ENCODE measurements at places on chromosomes 2 and 18.

GRCh38 chr2:215711471-215712034 lies 275.7 kb upstream of the FN1 start:
- no peak for DNase-seq

DNA sequence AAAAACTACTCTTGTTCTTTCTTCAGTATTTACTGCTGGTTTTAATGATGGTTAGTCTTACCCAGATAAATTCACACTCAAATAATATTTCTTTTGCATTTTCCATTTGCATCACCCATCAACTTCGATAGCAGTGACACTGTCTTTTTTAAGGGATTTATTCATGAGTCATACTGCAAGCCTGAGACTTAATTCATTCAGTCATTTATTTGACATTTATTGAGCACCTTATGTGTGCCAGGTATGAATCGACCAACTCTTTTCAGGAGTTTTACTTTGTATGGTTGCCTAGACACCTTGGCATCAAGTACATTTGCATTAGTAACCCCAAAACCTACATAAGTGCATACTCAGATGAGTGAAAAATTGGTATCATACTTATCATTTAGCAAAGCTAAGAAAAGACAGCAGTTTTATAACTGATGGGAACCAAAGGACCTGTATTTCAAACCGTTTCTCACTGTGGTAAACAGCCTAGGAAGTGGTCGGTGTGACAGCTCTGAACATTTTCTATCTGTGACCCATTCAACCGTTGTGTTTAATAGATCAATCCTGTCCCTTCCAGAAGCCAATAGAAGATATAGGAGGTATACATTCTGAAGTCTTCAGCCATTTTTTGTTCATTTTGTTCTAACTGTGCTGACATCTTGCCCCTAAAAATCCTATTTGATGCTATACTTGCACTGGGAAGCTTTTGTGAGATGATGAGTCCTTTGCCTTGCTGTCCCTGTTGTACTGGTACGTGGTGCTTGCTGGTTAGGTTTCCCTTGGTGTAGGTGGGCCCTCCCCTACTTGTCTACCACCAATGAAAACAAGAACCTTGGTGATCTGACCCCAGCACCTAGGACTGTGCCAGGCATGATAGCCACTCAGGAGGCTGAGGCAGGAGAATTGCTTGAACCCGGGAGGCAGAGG lies 484.7 kb upstream of the RAB12 start:
- no peak for DNase-seq

- no peak for DNase-seq
Measured at GRCh38 chr18:48194591-48195181, 214.5 kb downstream of the ZBTB7C start.

DNA sequence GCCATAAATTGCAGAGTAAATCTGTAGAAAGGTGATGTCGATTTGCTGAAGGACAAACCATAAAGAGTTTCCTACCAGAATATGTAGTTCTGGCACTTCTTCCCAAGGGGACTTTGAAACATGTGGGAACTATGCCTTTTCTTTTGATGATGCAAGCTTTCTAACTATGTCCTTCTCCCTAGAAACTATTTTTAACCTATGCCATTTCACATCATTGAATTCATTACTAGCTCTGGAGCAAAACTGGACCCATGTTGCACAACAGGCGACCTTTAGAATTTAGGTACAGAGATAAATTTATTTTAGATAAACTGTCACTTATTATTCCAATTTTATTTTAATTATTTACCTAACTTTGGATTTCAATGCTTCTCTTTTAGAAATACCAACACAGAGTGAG lies 186.5 kb downstream of the CCDC102B start:
- no peak for DNase-seq

DNA sequence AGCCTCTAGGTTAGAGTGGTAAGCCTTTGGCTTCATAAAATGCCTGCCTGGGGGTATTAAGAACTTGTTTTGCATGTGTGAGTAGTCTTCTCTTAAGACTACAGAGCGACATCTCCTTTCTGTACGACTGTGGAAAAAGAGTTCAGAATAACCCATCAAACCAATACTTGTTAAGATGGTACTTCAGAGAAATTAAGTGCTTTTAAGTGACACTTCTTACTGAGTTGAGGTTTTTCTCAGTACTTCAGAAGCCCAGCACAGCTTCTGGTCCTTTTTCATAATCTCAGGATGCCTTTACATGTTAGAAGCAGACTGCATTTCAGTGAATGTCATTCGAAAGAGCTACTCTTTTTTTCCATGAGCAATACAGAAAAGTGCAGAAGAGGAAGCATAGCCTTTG lies 10.8 kb downstream of the XRCC5 start:
- no peak for DNase-seq

- DNase-seq, result no peak
Measured at GRCh38 chr18:35089382-35089781, 48.2 kb downstream of the MAPRE2 start.

- DNase-seq, result no peak
Measured at GRCh38 chr2:160533482-160533881, 39.9 kb upstream of the RBMS1 start.

- DNase-seq, result no peak
Measured at GRCh38 chr2:174815526-174815925, 51.3 kb upstream of the CHRNA1 start.

- peak; percentile 88 for DNase-seq
Measured at GRCh38 chr2:200713003-200713703, 98.6 kb upstream of the BZW1 start.

GRCh38 chr2:200306931-200307723 lies 634 bp downstream of the SPATS2L start:
- DNase-seq, result peak; percentile 7

- no peak for DNase-seq
Measured at GRCh38 chr2:9463698-9464034, 10.7 kb upstream of the IAH1 start.

GRCh38 chr2:2826621-2827020 lies 495.5 kb upstream of the MYT1L start:
- no peak for DNase-seq

GRCh38 chr2:7774481-7774880 lies 857.3 kb downstream of the RNF144A start:
- DNase-seq, result no peak

GRCh38 chr2:109331896-109332848 lies 203.2 kb downstream of the SH3RF3 start:
- DNase-seq, result no peak

- DNase-seq, result no peak
Measured at GRCh38 chr18:55439056-55439455, 148.9 kb downstream of the TCF4 start.

DNA sequence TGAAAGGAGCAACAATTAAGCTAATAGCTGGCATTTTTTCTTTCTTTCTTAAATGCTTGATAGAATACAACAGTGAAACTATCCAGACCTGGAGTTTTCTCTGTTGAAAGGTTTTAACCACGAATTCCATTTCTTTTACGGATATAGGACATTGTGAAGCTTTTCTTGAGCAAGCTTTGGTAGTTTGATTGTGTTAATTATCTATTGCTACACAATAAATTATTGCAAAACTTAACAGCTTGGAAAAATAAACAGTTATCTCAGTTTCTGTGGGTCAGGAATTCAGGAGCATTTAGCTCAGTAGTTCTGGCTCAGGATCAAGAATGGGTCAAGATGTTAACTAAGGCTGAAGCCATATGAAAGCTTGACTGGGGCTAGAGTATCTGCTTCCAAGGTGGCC lies 11.7 kb downstream of the PHOSPHO2 start:
- DNase-seq, result no peak

DNA sequence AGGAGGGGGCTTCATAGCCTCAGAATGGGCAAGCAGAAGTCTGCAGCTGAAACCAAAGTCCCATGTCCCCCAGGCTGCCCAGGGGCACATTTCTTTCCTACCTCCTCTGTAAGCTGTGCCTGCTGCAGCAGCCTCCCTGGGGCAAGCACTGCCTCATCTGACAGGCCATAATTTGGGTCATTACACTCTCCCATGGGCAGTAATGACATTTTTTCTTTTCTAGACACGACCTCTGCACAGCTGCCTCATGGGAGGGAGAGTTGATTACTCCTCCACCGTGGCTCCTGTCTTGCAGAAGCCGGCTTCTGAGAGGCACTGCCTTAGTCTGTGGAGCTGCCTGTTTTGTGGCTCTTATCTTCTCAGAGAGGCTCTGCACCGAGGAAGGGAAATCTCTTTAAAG lies 268.9 kb downstream of the TDRD15 start:
- DNase-seq, result no peak

GRCh38 chr2:52724585-52724984 lies 1043.0 kb upstream of the CHAC2 start:
- no peak for DNase-seq

- DNase-seq, result no peak
Measured at GRCh38 chr2:176745543-176746200, 466.9 kb upstream of the HNRNPA3 start.

- DNase-seq, result no peak
Measured at GRCh38 chr2:191556463-191556862, 121.5 kb upstream of the NABP1 start.

DNA sequence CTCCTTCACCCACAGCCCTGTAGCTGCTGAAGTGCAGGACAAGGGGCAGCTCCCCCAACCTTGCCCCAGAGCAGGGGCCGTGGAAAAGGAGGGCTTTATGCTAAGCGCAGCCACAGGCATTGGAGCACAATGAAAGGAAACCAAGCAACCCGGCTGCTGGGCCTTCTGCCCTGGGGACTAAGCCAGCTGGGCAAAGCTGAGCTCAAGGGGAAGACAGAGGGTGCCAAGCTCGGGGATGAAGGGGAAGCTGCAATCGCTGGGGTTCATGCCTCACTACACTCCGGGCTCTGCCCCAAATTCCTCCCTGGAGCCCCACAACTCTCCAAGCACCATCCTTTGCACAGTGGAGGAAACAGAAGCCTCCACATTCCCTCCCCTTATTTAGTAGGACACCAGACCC lies 12.4 kb downstream of the SFXN5 start:
- DNase-seq, result no peak

DNA sequence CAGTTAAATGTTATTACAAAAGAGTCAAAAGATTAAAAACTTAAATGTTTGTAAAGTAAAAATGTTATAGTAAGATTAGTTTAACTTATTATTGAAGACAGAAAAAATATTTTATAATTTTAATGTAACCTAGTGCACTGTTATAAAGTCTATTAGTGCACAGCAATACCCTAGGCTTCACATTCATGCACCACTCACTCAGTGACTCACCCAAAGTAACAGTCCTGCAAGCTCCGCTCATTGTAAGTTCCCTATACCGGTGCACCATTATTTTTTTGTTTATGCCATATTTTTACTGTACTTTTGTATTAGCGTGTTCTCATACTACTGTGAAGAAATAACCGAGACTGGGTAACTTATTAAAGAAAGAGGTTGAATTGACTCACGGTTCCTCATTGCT lies 759.7 kb upstream of the CDH7 start:
- DNase-seq, result no peak

DNA sequence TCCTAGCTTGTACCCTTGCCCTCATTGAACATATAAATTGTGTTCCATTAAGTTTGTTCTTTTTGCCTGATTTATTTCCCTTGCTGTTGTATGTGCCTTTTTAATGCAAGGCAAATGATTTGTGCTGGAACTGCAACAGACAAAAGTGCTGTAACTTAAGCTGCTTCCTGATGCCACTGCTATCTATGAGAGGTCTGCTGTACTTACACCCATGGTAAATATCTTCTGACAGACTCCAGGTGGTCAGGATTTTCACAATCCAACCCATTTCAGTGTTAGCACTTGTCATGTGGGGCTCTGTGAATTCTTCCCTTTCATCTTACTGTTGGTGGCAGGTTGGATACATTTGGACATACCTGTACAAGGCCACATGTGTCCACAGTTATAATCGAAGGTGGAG lies 63.5 kb downstream of the ARHGAP15 start:
- DNase-seq, result no peak

DNA sequence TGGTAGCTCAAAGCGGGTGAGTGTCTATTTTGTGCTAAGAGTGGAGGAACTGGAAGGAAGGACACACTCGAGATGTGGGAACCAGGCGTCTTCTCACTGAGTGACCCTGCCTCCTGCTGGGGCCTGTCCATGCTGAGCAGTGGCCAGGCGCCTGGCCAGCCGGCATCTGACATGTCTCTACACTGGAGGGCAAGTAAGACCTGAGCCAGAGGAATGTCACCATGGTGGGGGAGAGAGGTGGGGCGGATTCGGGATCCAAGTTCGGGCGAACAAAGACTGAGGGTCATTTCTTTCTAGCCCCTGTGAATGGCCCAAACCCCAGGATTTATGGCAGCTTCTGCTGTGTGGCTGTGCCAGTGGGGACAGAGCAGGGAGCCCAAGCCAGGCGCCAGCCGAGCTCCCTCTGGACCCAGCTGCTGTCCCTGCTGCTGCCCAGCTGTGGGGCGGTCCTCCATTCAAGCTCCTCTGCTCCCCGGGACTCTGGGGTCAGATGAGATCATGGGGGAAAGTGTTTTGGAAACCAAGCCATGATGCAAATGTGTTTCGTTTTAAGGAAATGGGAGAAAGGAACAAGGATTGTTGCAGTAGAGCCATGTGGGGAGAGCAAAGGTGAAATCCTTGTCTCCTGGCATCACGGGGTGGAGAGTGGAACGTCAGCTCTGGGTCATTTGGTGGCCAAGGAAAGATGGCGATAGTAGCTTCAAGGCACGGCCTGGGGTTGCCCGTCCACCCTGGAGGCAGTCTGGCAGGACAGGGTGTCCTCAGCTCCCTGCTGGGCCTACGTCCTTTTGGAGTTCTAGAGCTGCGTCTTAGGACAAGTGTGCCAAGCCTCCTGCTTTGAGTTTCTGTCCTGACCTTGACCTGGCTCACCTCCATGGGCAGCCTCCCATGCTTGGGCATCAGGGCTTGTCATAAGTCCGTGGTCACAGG lies 8.1 kb downstream of the ACKR3 start:
- no peak for DNase-seq

DNA sequence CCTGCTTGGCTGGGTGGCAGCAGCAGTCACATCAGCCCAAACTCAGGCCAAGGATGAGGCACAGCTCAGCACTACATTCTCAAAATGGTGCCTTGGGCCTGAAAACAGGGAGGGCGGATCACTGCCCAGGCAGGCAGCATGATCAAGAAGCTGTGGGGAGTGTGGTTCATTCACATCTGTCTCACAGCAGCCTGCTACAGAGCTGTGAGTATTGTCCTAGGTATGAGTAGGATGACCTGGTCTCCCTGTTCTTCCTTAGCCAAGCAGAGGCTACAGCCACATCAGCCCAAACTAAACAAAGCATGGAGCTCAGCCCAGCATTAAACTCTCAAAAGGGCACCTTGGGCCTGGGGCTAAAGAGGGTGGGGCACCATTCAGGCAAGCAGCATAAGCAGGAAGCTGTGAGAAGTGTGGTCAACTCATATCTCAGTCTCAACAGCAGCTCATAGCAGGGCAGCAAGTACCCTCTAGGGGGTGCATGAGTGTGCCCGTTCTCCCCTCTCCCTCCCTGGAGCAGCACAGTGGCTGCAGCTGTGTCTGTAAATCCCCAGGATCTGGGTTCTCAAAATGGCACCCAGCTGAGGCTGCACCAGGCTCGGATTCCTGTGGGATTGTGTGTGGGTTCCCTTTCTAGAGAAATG lies 139.6 kb downstream of the TRABD2A start:
- peak; percentile 25 for DNase-seq

DNA sequence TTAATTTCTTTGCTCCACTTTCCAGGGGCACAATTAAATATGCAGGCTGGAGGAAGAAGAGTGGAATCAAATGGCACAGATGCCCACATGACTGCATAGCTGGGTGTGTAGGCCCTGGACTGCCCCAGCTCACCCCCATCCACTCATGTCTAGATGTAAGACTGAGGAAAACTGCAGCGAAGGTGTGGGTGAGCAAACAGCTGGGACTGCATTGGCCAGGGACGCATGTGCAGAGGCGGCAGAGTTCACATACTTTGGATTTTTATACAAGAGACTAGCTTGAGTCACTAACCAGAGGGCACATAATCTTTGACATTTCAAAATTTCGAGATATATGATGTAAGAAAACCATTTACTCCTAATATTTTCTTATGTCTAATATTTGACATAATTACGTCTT lies 60.1 kb downstream of the SPIRE1 start:
- no peak for DNase-seq

- no peak for DNase-seq
Measured at GRCh38 chr2:223457301-223457700, 144.9 kb downstream of the SCG2 start.
